ENCODE measurements at places on chromosomes 6 and 20.

- DNase-seq = no peak
Observed at GRCh38 chr6:127554435-127555006, 22.5 kb upstream of the C6orf58 start.

- no peak for DNase-seq
Observed at GRCh38 chr20:23116311-23117089, 30.4 kb upstream of the CD93 start.

DNA sequence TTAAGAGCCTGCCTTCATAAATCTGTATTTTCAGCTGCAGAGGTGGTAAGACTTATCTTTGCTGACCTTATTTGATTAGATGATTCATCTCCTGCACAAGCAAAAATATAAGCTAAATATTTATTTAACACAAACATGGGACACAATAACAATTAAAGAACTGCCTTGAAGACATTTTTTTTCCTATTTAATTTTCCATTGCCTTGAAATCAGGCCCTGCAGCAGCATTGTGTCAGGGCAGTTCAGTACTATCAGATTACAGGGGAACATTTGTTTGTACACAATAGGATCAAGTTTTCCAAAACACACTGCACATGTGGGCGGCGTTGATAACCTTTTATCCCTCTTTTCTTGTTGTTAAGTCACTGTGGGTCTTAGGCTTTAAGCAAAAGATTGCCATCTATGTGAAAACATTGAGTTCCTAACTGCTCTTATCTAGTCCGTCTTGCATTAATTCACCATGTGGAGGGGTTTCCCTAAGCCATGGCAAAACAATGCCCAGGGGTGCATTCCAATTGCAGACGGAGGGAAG is 7.4 kb downstream of the ADGRF5 start:
- no peak for DNase-seq

DNA sequence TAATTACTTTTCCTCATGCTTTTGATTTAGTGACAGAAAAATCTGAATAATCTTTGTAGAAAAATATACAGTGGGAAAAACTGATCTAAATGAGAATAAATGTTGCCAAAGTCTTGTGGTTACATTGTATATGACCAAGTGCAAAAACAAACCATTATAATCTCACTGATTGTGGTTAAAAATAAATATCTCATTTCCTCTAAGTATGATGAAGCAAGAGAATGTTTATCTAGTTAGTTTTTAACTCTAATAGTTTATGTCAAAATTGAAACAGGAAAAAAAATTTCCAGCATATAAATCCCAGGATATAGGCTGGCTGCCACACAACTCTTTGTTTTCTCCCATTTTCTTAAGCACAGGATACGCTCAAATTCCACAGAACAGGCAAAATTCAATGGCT is 392.7 kb upstream of the ID4 start:
- no peak for DNase-seq

GRCh38 chr6:43101497-43101896 is 25.4 kb downstream of the PTK7 start:
- no peak for DNase-seq

GRCh38 chr20:58408603-58409246 is 19.7 kb downstream of the VAPB start:
- no peak for DNase-seq

DNA sequence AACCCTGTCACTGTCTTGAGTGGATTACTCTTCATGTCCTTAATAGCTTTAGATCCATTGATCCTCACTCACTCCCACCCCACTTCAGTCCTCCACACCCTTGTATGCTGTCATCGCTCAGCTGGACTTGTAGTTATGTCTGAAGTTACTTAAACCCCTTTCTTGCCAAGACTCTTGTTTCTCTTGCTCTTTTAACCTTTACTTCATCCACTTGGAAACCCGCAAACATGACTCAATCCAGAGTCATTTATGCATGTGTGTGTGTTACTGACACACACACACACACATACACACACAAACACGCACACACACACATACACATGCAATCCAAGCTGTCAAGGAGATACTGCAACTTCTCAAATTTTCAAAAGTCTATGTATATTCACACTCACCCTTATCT is 341.8 kb downstream of the SYNE1 start:
- DNase-seq = no peak

DNA sequence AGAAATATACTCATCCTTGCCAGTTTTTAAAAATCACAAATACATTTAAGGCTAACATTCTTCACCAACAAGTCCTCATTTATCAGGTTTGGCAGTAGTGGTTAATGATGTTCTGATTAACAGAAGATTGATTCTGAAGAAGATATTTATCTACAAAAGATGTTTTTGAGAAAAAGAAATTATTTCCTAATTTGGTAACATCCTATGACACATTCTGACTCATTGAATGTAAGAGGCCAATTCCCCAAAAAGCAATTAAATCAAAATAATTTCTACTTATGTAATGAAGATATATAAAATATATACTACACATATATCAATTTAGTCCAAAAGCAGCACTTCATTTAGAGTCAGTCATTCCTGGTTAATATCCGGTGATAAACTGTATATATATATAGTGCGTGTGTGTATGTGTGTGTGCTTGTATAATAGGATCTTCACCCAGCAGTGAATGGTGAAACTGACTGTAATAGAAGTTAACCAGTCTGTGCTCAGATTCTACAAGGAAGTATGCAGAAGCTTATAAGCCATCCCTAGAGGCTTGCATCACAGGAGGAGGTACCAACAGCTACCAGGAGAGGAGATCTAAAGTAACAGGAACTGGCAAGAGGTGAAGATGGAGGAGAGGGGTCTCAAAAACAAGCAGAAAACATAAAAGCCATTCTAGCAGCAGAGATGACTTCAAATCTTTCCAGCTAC is 82.9 kb upstream of the MARCKS start:
- no peak for DNase-seq

GRCh38 chr6:143332153-143332845 is 118.2 kb downstream of the ADAT2 start:
- DNase-seq = no peak

DNA sequence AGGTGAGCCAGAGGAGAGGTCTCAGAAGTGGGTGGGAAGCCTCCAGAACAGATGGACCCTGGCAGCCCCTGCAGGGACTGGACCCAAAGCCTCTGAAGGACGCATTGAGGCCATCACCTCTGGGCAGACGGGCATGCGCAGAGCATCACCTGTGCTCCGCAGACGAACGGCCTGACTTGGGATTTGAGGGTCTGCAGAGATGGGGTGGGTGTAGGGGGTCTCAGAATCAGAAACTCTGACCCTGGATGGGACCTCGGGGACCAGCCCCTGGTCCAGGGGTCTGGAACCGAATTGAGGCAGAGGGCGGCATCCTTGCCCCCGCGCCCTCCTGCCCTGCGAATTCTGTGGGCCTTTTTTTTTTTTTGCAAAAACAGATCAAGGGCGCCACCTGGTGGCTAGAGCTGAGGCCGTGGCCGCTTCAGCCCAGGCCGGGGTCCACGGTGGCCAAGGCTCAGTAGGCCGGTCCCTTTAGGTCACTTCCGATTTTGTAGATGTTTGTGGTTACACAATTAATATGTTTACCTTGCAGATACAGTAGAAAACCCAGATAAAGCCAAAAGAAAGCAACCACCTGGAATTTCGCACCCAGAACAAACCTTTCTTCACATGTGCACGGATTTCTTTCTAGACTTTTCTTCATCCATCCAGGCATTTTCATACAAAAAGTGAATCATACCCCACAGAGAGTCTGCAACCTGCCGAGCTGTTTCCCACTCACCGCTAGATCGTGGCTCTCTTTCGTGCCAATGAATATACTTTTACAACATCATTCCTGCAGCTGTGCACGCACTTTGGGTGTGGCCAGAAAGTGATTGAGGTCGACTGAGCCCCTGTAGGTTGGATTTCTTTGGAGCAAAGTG is 25.9 kb downstream of the ZBP1 start:
- DNase-seq = peak; percentile 59

- no peak for DNase-seq
Observed at GRCh38 chr20:18031888-18032509, 25.7 kb downstream of the OVOL2 start.

DNA sequence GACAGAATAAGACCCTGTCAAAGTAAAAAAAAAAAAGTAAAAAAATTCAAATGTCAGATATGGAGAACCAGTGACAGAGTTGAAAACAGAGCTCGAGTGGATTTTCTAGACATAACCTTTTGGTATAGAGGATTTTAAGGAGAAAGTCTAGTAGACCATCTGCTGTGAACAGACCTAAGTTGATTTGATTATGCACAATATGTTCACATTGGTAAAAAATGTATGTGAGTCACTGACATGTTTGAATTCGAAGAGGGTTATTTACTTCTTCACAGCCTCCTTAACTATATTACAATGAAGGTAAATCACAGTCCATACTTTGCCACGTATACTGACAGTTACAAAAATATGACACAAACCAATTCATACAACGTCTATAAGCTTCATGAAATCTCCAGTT is 7.4 kb downstream of the TINAG start:
- DNase-seq = no peak

DNA sequence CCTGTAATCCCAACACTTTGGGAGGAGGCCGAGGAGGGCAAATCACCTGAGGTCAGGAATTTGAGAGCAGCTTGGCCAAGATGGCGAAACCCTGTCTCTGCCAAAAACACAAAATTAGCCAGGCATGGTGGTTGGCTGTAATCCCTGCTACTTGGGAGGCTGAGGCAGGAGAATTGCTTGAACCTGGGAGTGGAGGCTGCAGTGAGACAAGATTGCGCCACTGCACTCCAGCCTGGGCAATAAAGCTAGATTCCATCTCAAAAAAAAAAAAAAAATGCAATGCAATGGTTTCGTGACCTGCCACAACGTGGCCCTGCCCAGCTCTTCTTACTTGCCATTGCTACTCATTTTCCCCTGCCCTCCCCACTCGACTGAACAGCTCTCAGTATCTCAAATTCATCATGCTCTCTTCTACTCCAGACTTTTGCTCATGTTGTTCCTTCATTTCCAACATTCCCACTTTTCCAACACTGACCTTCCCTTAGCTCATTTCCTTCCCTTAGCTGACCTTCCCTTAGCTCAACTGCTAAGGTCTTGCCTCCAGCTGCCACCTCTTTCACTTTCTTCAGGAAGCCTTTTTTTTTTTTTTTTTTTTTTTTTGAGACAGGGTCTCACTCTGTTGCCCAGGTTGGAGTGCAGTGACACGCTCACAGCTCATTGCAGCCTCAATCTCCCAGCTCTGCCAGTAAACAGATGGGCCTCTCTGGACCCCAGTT is 2.1 kb upstream of the MTHFD1L start:
- no peak for DNase-seq

DNA sequence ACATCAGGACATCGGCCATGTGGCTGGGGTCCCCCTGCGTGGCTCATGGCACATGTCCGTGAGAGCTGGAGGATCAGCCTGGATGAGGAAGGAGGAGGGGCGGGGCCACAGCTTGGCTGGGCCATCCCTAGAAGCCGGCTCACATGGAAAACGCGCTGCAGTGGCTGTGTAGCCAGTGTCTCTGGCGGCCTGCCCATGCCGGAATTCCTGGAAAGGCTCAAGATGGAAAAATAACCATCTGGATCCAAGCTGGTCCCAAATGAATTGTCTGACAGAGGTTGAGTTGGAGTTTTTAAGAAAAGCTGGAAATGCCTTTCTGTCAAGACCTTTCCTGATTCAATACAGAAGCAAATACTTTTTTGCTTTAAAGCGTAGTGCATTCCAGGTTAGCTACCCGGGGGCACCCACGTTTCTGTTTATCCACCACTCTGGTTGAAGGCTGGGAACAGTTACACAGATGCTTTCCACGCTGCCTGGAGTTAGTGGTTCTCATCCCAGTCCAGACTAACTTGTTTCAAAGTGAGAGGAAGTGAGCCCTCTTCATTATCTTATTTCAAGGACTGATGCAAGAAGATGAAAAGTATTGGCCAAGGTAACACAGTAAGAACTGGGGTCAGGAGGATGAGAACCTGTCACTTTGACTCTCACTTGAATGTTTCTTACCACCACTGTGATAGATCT is 99.0 kb downstream of the GMPR start:
- DNase-seq = no peak

GRCh38 chr20:44097521-44098255 is 89.3 kb downstream of the JPH2 start:
- DNase-seq = no peak

DNA sequence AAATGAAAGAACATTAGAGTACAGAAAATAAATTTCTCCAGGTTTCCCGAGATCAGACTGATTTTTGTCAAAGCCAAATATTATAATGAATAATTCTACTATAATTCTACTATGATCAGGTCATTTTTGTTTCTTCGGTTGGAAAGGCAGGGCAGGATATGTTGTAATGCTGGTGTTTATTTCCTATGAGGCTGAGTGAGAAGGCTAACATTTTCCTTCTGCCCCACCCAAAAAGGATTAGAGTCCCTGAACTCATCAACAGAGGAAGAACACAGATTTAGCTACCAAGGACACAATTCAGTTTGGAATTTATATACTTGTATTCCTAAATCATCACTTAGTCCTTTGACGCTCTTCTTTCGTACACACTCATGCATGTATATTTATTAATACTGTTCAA is 318.9 kb downstream of the SYNE1 start:
- no peak for DNase-seq

GRCh38 chr6:92534109-92534508 is 885.2 kb downstream of the EPHA7 start:
- no peak for DNase-seq

DNA sequence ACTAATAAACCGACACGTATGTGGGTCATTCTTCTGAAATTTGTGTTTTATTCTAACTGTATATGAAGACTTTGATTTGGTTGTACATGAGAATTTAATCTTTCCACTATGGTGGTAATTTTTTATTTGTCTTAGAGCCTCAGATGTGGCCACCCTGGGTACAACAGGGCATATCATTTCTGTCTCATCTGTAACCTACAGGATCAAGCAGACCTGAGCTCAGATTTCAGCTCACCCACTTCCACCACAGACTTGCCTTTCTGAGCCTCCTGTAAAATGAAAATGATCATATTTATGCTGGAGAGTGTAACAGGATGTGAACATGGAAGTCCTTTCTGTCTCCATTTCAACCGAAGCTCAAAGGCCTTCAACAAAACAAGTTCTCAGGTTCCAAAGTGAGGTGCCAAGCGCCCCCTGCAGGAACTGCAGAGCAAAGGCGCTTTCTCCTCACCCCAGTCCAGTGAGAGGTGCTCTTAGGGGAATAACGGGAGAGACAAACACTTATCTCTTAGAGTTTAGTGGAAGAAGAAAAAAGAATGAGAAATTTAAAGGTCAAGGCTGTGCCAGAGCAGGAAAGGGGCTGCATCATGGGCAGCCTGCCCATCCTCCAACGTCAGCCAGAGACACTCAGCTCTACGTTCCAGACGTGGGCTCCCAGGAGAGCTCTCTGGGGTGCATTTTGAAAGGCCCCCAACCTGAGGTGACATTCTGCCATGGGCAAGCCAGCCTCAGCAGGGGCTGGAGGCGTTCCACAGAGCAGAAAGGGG is 23.0 kb upstream of the CD24 start:
- peak; percentile 34 for DNase-seq

GRCh38 chr6:81656231-81656630 is 96.2 kb downstream of the TENT5A start:
- DNase-seq = no peak

DNA sequence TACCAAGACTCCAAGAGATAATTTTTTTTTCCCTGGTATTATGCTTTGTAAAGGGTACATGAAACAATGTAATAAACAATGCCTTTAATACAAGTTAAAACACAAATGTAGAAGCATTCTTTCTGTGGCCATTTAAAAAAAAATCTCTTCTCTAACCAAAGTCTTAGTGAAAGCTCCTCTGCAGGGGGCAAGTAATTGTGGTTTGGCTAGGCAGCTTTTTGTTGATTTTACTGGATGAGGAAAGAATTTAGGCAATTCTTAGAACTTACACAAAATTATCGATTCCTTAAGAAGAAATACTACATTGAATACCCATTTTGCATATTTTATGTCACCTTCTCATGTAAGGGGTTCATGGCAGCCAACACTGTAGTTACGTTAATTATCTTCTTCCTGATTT is 12.4 kb downstream of the TFB1M start:
- DNase-seq = no peak

Measured in stimulated activated CD4-positive, alpha-beta T cell treated with anti-CD3 and anti-CD28 coated beads, Interleukin-1b, Interleukin-23, amount 100 ng/mL, for 4 hours (primary cell).